GM23338 (cell line): ENCODE measurements at places on chromosomes 7 and 10.

GRCh38 chr7:159031750-159032149 is 112.9 kb downstream of the VIPR2 start:
- no peak for DNase-seq

- DNase-seq, result peak; percentile 70
Measured at GRCh38 chr7:20798081-20798693, 11.5 kb upstream of the SP8 start.

DNA sequence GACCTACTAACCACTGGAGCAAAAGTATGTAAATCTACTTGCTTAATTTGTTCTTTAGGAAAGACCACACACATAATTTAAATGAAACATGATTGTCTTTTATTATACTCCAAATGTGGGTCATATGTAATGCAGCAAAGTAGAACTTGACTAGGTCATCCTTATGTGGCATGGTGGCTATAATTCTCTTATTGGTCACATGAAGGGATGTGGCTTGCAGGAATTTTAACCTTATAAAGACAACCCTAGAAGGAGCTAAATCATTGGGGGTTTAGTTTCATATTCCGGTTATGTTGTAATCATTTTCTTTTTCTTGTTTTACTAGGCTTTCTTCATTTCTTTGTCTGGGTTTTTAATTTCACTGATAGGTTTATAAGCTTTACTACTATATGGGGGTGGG is 93.9 kb downstream of the SEPTIN7 start:
- no peak for DNase-seq

GRCh38 chr10:86400705-86401587 is 34.4 kb upstream of the GRID1 start:
- peak; percentile 47 for DNase-seq

DNA sequence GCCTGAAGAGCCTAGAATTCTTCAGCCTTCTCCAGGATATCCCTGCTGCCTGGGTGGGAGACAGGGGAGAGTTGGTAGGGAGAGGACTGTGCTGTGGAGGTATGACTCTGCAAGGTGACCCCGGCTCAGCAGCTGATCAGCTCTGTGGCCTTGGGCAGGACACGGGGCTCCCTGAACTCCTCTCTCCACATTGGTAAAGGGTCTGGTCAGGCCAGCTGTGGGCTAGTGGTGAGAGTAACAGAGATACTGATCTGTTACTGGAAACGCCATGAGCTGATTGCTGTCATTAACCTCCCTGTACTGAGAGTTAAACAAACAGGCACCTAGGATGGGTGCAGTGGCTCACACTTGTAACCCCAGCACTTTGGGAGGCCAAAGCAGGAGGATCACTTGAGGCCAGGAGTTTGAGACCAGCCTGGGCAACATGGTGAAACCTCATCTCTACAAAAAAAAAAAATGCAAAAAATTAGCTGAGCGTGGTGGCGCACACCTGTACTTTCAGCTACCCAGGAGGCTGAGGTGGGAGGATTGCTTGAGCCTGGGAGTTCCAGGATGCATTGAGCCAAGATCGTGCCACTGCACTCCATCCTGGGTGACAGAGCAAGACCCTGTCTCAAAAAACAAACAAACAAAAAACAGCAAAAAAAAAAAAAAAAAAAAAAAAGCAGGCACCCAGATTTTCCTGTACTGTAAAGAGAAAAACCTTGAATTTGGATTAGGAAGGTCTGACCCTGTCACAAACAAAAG is 151.5 kb downstream of the CUX1 start:
- DNase-seq, result no peak

DNA sequence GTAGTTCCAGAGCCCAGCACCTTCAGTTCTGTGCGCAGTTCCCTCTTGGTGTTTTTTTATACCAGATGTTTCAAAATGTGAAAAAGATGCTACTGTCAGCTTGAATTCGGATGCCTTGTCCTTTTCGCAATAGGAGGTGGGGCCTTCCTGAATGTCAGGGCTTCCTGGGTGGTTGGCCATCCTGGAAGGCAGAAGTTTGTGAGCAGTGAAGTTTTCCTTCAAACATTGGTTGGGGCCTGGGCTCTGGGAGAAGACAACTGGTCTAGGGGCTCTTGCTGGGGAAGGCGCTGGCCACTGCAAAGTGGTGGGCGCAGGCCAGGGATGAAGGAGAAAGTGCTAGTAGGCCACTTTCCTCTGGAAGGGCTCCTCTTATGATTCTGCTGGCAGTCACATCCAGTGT is 56.8 kb upstream of the JAZF1 start:
- DNase-seq, result no peak

DNA sequence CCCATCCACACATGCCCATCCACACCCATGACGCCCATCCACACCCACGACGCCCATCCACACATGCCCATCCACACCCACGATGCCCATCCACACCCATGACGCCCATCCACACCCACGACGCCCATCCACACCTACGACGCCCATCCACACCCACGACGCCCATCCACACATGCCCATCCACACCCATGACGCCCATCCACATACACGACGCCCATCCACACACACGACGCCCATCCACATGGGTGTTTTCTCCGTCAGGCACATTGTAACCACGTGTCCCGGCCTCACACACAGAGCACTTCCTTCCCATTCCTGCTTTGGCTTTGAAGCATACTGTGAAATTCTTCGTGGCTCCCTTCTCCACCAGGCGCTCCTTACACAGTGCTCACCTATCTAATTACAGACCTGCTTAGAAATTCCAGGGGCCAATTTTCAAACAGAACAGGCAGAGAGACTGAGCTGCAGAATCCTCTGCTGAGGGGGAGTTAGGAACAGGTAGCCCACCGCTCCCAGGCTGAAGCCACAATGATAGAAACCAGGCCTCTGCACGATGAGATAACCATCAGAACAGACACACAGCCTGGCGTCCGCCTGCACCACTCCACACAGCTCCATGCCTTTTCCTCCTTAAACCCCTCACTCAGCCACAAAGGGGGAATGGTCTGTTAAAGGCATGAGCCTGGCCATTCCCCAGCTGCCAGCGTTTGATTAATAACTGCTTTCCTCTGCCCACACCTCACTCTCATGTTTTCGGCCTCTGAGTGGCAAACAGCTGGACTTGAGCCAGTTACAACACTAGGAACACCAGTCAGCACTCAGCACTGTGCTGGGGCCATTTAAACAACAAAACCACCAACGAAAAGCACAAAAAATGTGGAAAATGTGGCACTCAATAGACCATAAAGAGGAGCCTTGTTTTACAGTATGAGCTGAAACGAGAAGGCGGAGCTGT is 501.6 kb downstream of the PTPRN2 start:
- no peak for DNase-seq

DNA sequence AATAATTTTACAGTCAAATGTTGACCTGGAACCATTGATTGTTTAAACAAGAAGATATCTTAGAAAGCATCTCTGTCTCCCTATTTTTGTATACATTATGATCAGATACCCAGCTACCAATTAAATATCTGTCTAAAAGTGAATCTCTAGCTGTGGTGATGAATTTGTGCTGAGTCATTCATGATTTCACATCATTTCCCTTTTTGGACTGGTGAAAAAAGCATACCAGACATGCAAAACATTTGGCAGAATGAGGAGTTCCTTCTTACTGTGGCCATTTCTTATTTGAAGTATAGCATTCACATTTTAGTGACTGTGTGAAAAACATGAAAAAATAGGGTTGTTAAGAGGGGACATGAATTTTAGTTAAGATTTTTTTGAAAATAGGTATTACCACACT is 98.0 kb upstream of the GATA3 start:
- no peak for DNase-seq

- DNase-seq, result peak; percentile 71
Measured at GRCh38 chr7:116500078-116500853, 728 bp downstream of the CAV2 start.

DNA sequence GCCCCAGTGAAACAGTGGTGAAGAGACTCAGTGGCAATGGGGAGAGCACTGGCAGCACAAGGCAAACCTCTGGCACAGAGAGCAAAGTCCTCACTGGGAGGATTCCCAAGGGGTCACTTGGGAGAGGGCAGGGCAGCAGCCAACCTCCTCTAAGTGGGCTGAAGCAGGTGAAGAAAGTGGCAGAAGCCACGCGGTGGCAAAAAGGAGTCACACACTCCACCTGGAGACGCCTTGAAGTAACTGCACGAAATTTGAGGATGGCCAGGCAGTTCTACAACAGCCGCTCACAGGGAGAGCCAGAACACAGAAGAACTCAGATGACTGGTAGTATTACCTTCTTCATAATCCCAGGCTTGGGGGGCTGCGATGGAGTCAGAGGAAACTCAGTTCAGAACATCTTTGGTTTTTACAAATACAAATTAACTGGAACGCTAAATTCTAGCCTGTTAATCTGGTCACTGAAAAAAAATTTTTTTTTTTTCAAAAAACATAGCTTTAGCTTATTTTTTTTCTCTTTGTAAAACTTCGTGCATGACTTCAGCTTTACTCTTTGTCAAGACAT is 574 bp upstream of the IL6 start:
- peak; percentile 90 for DNase-seq

DNA sequence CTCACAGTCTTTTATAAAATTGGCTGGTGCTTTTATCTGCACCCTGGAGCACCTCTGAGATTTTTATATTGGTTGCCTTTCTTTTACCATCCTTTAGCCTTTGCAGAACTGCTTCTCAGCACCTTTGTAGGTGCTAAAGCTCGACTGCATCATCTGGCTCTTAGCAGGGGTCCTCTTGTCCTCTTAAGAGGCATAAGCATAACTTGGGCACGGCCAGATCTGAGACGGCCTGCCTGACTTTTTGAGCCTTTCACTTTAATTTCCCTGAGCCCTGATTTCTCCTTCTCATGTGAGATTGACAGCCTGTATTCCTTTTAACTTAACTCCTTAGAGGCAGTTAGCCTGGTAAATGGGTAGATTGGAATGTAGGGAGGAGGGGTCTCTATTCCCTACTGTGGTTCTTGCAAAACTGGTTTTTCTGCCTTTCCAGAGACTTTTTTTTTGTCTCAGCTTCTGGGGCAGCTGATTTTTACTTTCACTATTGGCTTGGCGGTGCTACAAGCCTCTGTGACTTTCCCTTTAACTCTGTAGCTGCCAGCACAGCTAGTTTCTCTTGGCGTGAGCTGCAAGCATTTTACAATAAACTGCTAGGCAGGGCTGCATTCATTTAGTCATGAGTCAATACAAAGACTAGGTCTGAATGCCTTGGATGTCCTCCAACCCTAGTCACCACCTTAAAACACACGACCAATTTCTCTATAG is 24.0 kb downstream of the ZPBP start:
- peak; percentile 94 for DNase-seq

- no peak for DNase-seq
Measured at GRCh38 chr7:131959106-131959812, 402.8 kb upstream of the PODXL start.

DNA sequence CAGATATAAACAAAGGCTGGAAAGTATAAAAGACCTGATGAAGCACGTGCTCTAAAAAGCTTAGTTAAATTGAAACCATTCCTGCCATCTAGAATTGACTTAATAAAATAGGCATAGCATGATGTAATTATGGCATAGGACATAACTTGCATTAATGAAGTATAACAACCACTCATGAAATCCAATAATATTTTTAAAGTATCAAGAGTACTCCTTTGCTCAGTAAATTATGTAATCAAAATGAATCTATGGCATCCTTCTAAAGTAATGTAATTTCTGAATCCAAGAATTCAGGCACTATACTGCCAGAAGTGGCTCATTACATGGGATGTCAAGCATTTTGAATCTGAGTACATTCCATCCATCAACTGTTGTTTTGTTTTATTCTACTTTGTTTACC is 548.5 kb upstream of the NRP1 start:
- no peak for DNase-seq

DNA sequence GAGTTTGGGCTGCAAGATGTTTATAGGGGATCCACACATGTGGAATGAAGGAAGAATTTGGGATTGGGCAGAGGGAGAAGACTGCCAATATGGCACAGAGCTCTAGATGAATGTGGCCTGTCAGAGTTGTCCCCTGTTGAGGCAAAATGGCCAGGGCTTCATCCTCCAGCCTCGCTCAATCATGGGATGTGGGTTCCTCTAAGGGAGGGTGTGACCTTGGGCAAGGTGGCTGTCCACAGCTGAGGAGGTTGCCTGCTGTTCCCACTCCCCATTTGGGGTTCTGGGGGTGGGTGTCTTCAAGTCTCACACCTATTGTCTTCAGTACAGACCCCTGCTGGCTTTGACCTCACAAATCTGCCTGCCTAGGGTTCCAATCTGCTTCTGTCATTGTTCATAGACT is 121.6 kb upstream of the FAM204A start:
- no peak for DNase-seq

- no peak for DNase-seq
Measured at GRCh38 chr7:49613759-49614158, 159.7 kb upstream of the VWC2 start.

DNA sequence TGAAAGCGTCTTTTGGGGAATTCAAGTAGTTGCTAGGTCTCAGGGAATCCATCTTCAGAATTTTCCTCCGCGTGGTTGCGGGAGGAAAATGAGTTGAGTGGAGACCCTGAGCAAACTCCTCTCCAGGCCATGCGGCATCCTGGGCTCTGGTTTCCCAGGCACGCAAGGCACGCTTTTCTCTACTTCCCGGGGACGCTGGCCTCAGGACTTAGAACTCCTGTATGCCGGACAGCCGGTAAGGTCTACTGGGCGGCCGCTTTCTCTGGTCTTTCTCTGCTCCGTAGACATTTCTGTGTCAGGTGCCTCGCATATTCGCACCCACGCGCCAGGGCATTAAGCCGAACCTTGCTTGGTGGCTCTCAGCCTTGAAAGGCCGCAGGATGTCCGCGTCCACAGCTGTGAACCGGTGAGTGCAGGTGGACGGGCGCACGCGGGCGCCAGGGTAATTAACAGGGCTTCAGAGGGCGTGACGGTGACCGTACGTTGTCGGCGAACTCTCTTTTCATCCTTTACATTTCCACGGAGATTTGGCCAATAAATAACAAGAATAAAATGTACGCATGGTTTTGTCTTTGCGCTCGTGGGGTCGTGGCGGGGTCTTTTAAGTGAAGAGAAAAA is 992 bp upstream of the RBM20 start:
- DNase-seq, result peak; percentile 80

- DNase-seq, result no peak
Measured at GRCh38 chr10:30494558-30494957, 60.6 kb downstream of the MAP3K8 start.

- no peak for DNase-seq
Measured at GRCh38 chr10:29472301-29473086, 162.3 kb downstream of the SVIL start.

GRCh38 chr10:9035355-9035754 is 980.9 kb downstream of the GATA3 start:
- no peak for DNase-seq

DNA sequence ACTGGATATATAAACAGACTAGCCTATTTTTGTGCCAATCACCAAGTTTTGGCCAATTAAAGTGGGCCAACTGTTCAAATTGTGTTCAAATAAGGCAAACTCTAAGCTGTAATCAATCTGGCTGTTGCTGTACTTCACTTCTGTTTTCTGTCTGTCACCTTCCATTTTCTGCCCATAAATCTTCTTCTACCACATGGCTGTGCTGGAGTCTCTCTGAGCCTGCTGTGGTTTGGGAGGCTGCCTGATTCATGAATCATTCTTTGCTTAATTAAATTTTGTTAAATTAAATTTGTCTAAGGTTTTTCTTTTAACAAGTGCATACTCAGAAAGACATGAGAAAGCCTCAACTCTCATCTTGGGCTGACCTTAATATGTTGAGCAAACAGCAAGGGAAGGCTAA is 172.6 kb upstream of the VIPR2 start:
- no peak for DNase-seq

- DNase-seq, result no peak
Measured at GRCh38 chr10:52986125-52986524, 213.5 kb upstream of the MBL2 start.
